ENCODE measurements at places on chromosomes 6 and 20. TPM values are rescaled to one million over a fixed set of nuclear protein-coding genes. Genes with fewer than 3 reads are reported as not detected.

ANKEF1 gene
- 11.6 TPM for total RNA-seq

CPXM1 gene
- not detected for total RNA-seq

KIF25 gene
- total RNA-seq, result not detected

EPM2A gene
- total RNA-seq, result 2.9 TPM

TNNC2 gene
- total RNA-seq, result not detected

LHFPL5 gene
- total RNA-seq, result not detected

FAM83C gene
- not detected for total RNA-seq

ANGPT4 gene
- total RNA-seq, result not detected

KAT14 gene
- 12.5 TPM for total RNA-seq

RHAG gene
- not detected for total RNA-seq

ZSCAN12 gene
- total RNA-seq, result 0.58 TPM

MDFI gene
- 96.4 TPM for total RNA-seq

OTOR gene
- not detected for total RNA-seq

SLC22A3 gene
- 0.47 TPM for total RNA-seq

SMLR1 gene
- not detected for total RNA-seq

MLN gene
- total RNA-seq, result not detected

TINAG gene
- total RNA-seq, result not detected

NKX2-4 gene
- total RNA-seq, result not detected

PDYN gene
- not detected for total RNA-seq

GTF2H4 gene
- 21.7 TPM for total RNA-seq

OR2J3 gene
- not detected for total RNA-seq

POFUT1 gene
- total RNA-seq, result 56.3 TPM

FOXS1 gene
- not detected for total RNA-seq

TFAP2C gene
- total RNA-seq, result 36.3 TPM

CRISP3 gene
- not detected for total RNA-seq

PRR18 gene
- total RNA-seq, result not detected

KCNS1 gene
- total RNA-seq, result not detected

AAR2 gene
- total RNA-seq, result 41.1 TPM

MYH7B gene
- 0.04 TPM for total RNA-seq

GLP1R gene
- not detected for total RNA-seq

SIM1 gene
- not detected for total RNA-seq

DDX43 gene
- total RNA-seq, result not detected

FAM209B gene
- total RNA-seq, result not detected

TFAP2D gene
- not detected for total RNA-seq

Data from PC-3 (cell line).